Fibroblast of skin of back (primary cell): ENCODE measurements at places on chromosomes 7 and 10.

- DNase-seq: no peak
Observed at GRCh38 chr10:78653555-78653954, 415.2 kb upstream of the ZMIZ1 start.

GRCh38 chr7:24727154-24728120 lies 29.8 kb downstream of the GSDME start:
- DNase-seq: no peak

GRCh38 chr7:24406053-24406788 lies 122.2 kb downstream of the NPY start:
- DNase-seq: no peak

GRCh38 chr7:149292462-149292823 lies 30.4 kb downstream of the ZNF783 start:
- DNase-seq: no peak

DNA sequence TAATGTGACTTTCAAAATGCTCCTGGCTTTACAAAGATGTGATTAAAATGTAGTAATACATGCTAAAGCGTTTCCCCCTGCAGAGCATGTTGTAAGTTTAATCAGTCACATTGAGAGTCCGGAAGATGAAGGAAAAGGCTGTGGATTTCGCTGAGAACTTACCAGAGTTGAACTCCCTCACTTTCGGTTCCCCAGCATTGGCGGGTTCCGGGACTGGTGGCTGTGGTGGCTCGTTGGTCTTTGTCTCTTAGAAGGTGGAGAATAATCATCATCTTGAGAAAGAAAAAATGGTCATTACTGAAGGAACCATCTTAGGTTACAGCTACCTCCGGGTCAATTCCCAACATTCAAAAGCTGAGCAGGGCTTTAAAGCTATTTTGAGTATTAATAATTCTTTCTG lies 9.6 kb upstream of the NUPR2 start:
- no peak for DNase-seq

GRCh38 chr10:25766687-25767221 lies 167.3 kb upstream of the MYO3A start:
- no peak for DNase-seq

- no peak for DNase-seq
Observed at GRCh38 chr7:39845006-39845405, 105.0 kb upstream of the CDK13 start.

DNA sequence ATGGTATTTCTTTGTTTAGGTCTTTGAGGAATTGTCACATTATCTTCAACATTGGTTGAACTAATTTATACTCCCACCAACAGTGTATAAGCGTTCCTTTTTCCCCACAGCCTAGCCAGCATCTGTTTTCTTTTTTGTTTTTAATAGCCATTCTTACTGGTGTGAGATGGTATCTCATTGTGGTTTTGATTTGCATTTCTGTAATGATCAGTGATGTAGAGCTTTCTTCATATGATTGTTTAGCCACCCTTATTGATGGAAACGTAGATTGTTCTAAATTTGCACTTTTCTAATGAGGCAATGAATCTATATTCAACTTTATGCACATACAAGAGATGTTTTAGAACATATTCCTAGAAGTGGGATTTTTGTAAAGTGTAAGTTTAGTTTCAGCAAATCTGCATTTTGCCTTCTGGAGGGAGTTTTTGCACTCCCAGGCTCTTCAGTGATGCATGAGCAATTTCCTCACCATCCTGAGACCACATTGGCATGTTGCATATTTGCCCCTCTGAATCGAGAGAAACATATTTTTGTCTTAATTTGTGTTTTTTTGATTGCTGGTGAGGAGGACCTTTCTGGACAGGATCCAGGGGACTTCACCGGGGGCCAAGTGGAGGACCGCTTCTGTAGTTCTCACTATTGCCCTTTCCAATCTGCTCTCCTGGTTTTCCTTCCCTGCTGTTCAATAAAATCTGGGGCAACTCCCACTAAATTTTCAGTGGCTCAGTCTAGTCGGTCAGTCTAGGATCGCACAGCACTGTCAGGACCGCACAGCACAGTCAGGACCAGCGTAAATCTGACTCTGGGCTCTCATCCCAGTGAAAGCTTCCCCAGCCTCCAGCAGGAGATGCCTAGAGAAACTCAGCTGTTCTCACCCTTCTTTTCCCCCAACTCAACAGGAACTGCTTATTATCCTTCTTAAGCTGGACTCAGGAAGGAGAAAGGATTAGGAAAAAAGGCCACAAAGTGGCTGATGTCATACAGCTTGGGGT lies 157.0 kb downstream of the PTPN20 start:
- DNase-seq: no peak

GRCh38 chr10:30536578-30536977 lies 93.0 kb downstream of the LYZL2 start:
- no peak for DNase-seq

GRCh38 chr7:85620936-85621685 lies 434.3 kb upstream of the SEMA3D start:
- DNase-seq: no peak

- no peak for DNase-seq
Observed at GRCh38 chr10:3493621-3494020, 291.4 kb downstream of the KLF6 start.

- DNase-seq: no peak
Observed at GRCh38 chr10:108014145-108014901, 849.8 kb upstream of the SORCS1 start.

GRCh38 chr7:127895814-127896280 lies 135.4 kb downstream of the LRRC4 start:
- no peak for DNase-seq

GRCh38 chr10:2610946-2611345 lies 456.4 kb upstream of the PFKP start:
- no peak for DNase-seq

GRCh38 chr10:62873866-62874265 lies 57.7 kb upstream of the EGR2 start:
- DNase-seq: no peak

- no peak for DNase-seq
Observed at GRCh38 chr10:80411681-80412220, 3.4 kb downstream of the PRXL2A start.

- no peak for DNase-seq
Observed at GRCh38 chr7:36979810-36980248, 255.5 kb upstream of the AOAH start.

- DNase-seq: peak; percentile 69
Observed at GRCh38 chr7:143492043-143492471, 14.4 kb downstream of the TAS2R41 start.

DNA sequence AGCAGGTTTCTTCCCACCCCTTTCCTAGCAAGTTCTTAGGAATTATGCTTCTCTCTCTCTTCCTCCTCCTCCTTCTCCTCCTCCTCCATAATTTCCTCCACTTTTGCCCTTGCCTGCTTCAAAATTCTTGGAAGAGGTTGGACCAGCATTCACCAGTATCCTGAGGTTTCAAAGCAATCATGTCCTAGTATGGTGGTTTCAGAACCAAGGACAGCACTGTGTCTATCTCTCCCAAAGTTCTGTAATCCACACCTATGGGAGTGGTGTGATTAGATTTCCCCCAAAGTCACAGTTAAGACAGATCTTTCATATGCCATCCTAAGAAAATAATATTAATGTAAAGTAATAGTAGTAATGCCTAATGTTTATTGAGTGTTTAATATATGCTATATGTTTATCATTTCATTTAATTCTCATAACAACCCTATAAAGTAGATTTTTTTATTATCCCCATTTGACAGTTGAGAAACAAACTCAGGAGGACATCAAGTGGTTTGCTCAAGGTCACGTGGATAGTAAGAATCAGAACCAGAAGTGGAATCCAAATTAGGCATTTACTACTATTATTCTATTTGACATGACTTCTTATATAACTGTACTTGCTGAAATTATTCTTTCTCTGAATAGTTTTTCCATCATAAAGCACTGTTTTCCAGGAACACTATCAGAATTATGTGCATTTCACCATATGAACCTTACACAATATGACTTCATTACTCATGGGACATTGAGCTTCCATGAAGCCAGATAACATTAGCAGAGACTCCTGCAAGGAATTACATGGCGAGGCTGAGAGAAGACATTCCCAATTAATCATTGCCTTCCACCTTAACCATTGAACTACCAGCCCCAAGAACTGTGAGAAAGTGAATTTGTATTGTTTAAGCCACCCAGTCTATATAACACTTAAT lies 91.4 kb downstream of the IPMK start:
- peak; percentile 34 for DNase-seq

DNA sequence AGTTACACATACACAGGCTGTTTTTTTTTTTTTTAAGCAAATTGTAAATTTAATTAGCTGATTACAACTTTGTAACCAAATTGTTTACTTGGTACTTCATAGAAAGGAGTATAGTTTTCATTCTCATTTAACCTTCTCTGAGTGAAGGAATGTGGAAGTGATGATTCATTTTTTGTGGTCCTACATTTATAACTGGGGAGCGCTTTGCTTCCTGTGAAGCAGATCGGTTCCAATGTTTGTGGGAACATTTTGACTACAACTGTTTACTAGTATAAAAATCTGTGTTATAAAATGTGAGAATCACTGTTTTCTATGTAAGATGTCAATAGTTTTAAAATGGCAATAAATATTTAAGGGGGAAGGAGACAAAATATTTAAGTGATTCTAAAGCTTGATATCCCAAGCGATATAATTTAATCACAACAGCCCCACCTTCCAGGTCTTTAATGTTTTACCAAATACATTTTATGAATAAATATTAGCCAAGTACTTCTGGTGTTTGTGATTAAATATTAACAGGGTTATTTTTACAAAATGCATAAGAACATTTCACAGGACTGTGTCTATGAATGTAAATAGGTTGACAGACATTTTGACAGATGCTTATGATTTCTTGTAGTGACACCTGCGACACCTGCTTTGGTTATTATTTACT lies 57.1 kb downstream of the NXPH1 start:
- DNase-seq: no peak
